Psoas muscle (tissue), 8 donors: ENCODE measurements at places on chromosomes 1 and 21. TPM values are rescaled to one million over a fixed set of nuclear protein-coding genes. Genes with fewer than 3 reads are reported as not detected.

LCE1A gene
- total RNA-seq: not detected

C1orf210 gene
- total RNA-seq: not detected

ZNF362 gene
- 16.8 TPM for total RNA-seq

KRTAP19-1 gene
- not detected for total RNA-seq

SPRR2A gene
- not detected for total RNA-seq

KRTAP19-4 gene
- not detected for total RNA-seq

- no peak overlapping the region for H3K4me3 ChIP-seq
- H3K27me3 ChIP-seq: no peaks in the 10 kb centered on the region
- H3K27ac ChIP-seq: no peak overlapping the region
- no peaks in the 10 kb centered on the region for H3K36me3 ChIP-seq
- no peak for DNase-seq
These were observed 24.0 kb upstream of the CPT2 start for GRCh38 chr1:53172426-53173128.

DNA sequence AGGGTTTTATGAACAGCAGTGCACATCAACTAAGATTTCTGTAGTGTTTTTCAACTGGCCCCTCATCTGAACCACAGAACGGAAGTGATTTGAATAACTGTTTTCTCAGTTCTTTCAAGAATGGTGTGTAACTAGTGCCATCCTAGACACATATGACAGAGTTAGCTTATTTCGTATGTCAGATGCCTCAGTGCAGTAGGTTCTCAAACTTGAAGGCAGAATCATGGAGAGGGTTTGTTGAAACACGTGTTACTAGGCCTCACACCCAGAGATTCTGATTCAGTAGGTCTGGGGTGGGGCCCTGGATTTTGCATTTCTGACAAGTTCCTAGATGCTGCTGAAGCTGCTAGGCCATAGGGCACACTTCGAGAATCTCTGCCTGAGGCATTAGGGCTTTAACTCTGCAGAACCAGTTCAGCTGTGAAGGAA, 49.0 kb downstream of the SCCPDH start:
- H3K27me3 ChIP-seq: no peaks in the 10 kb centered on the region
- peaks cover 7% of the 10 kb centered on the region for H3K4me1 ChIP-seq
- peaks cover 66% of the 10 kb centered on the region for H3K36me3 ChIP-seq

- peaks cover 16% of the 10 kb centered on the region for H3K4me1 ChIP-seq
- H3K4me3 ChIP-seq: no peak overlapping the region
- no peaks in the 10 kb centered on the region for H3K36me3 ChIP-seq
These were observed 49.3 kb downstream of the SH3GLB1 start for GRCh38 chr1:86753700-86754099.

- no peaks in the 10 kb centered on the region for H3K27me3 ChIP-seq
- H3K36me3 ChIP-seq: no peaks in the 10 kb centered on the region
- no peak overlapping the region for H3K4me3 ChIP-seq
- no peak for DNase-seq
These were observed 74.3 kb downstream of the TNFSF18 start for GRCh38 chr1:172976222-172977041.

DNA sequence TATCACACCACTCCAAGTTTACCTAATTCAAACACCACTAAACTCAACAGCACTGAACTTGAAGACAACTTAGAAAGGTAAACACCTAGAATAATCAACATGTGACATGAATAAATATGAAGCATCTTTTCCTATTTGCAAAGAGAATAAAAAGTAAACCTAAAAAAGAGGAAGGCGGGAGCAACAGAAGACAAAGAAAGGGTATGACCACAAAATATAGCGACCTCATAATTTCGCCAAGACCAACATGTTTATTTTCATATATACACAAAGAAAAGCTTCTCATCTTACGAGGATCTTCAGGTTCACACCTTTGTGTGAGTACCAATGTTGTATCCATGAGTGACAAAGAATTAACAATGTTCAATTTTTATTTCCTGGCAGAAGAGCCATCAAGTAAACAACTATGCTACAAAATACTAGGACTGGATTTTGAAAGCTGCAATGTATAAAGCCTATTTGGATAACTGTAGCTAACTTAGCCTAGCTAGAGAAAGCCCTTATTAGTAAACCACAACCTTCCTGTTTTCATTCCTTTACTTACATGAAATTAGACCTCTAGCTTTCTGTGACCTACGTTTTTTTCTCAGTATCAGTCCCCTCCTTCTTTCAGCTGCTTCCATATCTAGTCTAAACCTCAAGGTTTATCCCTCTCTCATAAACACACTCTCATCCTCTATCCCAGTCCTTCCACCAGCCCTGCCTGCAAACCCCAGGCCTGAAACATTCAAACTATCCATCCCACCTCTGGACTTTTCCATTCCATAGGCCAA, 21.3 kb upstream of the PHTF1 start:
- no peaks in the 10 kb centered on the region for H3K36me3 ChIP-seq
- no peaks in the 10 kb centered on the region for H3K27me3 ChIP-seq
- peaks cover 65% of the 10 kb centered on the region for H3K4me1 ChIP-seq
- no peak for DNase-seq
- H3K27ac ChIP-seq: peak overlapping the region; percentile 83
- no peak overlapping the region for H3K4me3 ChIP-seq

- peak overlapping the region; percentile 90 for H3K4me3 ChIP-seq
- no peak for DNase-seq
- no peaks in the 10 kb centered on the region for H3K36me3 ChIP-seq
- H3K27me3 ChIP-seq: no peaks in the 10 kb centered on the region
These were observed 1.3 kb upstream of the CCSAP start for GRCh38 chr1:229344139-229344538.

DNA sequence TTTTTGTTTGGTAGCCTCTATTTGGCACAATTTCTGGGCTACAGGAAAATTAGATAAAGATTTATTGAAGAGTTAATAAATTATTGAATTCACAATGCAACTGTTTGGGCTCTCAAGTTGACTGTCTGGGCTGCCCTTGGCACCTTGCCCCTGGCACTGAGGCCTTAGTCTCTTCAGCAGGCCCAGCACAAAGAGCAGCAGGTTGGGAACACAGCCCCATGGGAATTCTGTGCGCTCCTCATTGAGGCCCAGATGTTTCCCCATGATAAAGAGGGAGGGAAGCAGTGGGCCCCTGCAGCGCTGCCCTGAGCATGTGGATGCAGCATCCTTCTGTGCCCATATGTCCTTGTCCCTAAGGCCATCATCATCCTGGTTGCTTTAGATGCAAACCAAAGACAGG, 2.9 kb downstream of the CRNN start:
- H3K36me3 ChIP-seq: no peaks in the 10 kb centered on the region
- H3K4me3 ChIP-seq: no peak overlapping the region
- no peaks in the 10 kb centered on the region for H3K4me1 ChIP-seq
- DNase-seq: no peak
- no peak overlapping the region for H3K27ac ChIP-seq

DNA sequence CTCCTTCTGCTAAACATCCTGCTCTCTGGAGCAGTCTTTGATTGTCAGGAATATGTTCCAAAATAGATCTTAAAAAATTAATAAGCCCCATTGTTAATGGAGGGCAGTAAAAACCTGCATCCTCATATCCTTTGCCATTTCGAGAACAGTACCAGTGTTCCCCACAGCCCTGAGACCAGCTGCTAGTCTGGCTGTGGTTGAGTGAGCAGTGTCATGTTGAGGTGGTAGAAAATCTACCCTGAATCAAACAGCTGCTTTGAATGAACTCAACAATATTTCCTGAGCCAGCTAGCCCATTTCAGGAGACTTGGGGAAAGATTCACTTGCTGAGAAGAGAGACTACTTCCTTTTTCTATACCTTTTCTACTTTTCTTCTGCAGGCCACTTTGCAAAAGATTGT, 24.4 kb downstream of the FABP3 start:
- H3K27me3 ChIP-seq: no peaks in the 10 kb centered on the region
- no peak overlapping the region for H3K4me3 ChIP-seq
- DNase-seq: no peak
- H3K36me3 ChIP-seq: peaks cover 68% of the 10 kb centered on the region
- H3K4me1 ChIP-seq: no peaks in the 10 kb centered on the region

DNA sequence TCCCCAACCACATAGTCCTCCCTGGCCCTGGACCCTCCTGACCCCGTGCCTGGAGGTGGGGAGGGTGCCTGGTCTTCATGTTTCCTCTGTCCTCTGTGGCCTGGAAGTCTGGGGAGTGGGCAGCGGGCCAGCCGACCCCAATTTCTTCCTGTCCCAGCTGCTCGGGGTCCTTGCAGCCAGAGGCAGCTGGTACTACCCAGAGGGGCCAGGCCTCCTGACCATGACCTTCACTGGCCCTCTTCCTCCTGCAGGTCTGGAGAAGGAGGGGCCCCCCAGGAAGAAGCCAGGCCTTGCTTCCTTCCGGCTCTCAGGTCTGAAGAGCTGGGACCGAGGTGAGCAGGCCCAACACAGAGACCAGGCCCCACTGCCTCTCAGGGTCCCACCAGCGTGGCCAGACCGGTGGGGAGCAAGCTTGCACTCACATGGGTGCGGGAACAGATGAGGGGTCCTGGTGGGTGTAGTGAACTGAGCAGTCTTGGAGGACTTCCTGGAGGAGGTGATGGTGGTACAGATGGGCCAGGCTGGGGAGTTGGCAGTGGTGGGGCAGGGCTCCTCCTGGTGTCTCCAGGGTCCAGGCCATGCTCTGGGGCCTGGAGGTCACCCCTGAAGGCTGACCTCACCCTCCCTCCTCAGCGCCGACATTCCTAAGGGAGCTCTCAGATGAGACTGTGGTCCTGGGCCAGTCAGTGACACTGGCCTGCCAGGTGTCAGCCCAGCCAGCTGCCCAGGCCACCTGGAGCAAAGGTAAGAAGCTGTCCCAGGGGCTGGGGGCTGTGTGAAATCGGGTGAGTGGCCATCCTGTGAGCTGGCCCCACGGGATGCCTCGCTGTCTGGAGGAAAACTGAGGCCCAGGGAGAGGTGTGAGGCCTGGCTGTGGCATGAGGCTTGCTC, 32.7 kb downstream of the TRIM11 start:
- H3K27me3 ChIP-seq: no peaks in the 10 kb centered on the region
- no peak overlapping the region for H3K4me3 ChIP-seq
- peaks cover 16% of the 10 kb centered on the region for H3K4me1 ChIP-seq
- H3K36me3 ChIP-seq: peaks cover 97% of the 10 kb centered on the region

GRCh38 chr1:53070621-53071020, 8.6 kb downstream of the PODN start:
- no peaks in the 10 kb centered on the region for H3K4me1 ChIP-seq
- DNase-seq: no peak
- no peaks in the 10 kb centered on the region for H3K36me3 ChIP-seq
- H3K27ac ChIP-seq: no peak overlapping the region
- H3K27me3 ChIP-seq: no peaks in the 10 kb centered on the region

DNA sequence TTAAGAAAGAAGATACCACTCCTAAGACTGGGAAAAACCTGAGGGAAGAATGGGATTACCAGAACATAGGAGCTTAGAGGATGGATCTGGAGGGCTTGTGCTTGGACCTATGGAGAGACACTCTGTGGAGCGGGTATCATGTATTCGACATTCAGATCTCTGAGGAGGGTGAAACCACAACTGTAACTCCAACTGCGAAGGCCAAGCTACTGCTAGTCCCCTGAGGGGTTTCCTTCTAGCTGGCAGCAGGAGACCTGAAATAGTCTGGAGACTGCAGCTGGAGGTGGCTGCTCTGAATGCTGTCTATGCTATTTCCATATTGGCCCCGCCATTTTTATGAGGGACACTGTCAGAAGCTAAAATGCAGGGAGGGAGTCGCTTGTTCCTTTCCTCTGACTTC, 462.3 kb downstream of the PTPRC start:
- H3K36me3 ChIP-seq: no peaks in the 10 kb centered on the region
- H3K4me1 ChIP-seq: no peaks in the 10 kb centered on the region
- H3K27me3 ChIP-seq: no peaks in the 10 kb centered on the region
- H3K4me3 ChIP-seq: no peak overlapping the region
- no peak for DNase-seq

GRCh38 chr21:45405271-45405818, 380 bp downstream of the COL18A1 start:
- peak; percentile 73 for DNase-seq
- H3K36me3 ChIP-seq: no peaks in the 10 kb centered on the region
- peaks cover 12% of the 10 kb centered on the region for H3K27me3 ChIP-seq

DNA sequence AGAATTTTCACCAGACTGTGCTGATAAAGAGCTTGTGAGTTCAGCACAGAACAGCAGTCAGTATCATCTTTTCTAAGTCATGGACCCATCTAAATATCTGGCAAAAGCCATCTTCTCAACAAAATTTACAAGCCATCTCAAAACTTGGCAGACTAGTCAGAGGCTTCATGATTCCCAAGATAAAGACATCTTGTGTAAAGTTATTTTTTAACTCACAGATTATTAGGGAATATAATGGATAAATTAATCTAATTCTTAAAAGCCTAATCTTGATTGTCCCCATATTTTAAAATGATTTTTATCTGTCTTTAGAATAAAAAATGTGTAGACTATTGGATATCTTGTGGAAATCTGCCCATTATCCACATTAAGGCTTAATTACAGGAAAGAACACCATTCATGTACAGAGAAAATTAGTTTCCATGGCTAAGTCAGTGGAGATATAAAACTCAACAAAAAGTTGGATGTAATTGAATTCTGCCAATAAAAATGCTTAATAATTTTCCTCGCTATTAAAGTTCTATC, 159.8 kb downstream of the ZP4 start:
- no peaks in the 10 kb centered on the region for H3K4me1 ChIP-seq
- H3K27me3 ChIP-seq: no peaks in the 10 kb centered on the region
- H3K36me3 ChIP-seq: no peaks in the 10 kb centered on the region
- no peak overlapping the region for H3K27ac ChIP-seq
- H3K4me3 ChIP-seq: no peak overlapping the region

DNA sequence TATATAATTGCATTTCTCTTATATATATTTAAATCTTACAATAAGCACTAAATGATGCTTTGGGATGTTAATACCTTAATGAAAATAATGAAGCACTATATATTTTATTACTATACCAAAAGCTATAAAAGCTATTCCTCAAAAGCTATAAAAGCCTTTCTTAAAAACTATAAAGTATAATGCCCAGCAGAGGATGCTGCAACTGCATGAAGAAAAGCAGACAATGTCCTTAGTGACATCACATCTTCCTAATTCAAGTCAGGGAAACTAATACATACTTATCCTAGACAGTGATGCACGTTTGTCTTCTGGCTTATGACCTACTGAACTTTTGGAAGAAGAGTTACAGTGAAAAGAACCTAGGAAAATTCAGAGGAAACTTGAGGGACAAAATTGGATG, 13.6 kb upstream of the C1orf185 start:
- DNase-seq: no peak
- H3K4me1 ChIP-seq: no peaks in the 10 kb centered on the region
- H3K4me3 ChIP-seq: no peak overlapping the region
- no peaks in the 10 kb centered on the region for H3K27me3 ChIP-seq
- H3K27ac ChIP-seq: no peak overlapping the region

GRCh38 chr1:18592368-18592767, 38.3 kb upstream of the PAX7 start:
- no peaks in the 10 kb centered on the region for H3K36me3 ChIP-seq
- H3K4me1 ChIP-seq: no peaks in the 10 kb centered on the region
- H3K27me3 ChIP-seq: peaks cover 20% of the 10 kb centered on the region
- no peak overlapping the region for H3K4me3 ChIP-seq
- DNase-seq: no peak

GRCh38 chr1:36590771-36591170, 108.1 kb upstream of the CSF3R start:
- no peaks in the 10 kb centered on the region for H3K4me1 ChIP-seq
- peaks cover 70% of the 10 kb centered on the region for H3K27me3 ChIP-seq
- no peak overlapping the region for H3K27ac ChIP-seq
- no peaks in the 10 kb centered on the region for H3K36me3 ChIP-seq
